ENCODE measurements at places on chromosomes 11 and 22. TPM values are rescaled to one million over a fixed set of nuclear protein-coding genes. Genes with fewer than 3 reads are reported as not detected.

The CDC45 gene
- 2.8 TPM for total RNA-seq

The CLDN5 gene
- total RNA-seq = 94.9 TPM

The PGR gene
- 0.97 TPM for total RNA-seq

The TENM4 gene
- 34.4 TPM for total RNA-seq

The TNNI2 gene
- total RNA-seq = 13.8 TPM

The TSSC4 gene
- total RNA-seq = 45.6 TPM

The XKR3 gene
- total RNA-seq = not detected

The C11orf65 gene
- not detected for total RNA-seq

The GRAP2 gene
- total RNA-seq = 0.72 TPM

The CNTN5 gene
- not detected for total RNA-seq

The COPB1 gene
- total RNA-seq = 68.6 TPM

The ANGPTL5 gene
- total RNA-seq = 0.84 TPM

The SLC22A12 gene
- not detected for total RNA-seq

The SLC22A6 gene
- total RNA-seq = not detected

The TRPM5 gene
- not detected for total RNA-seq

The TSKU gene
- total RNA-seq = 120 TPM

The MRGPRX3 gene
- not detected for total RNA-seq

The TIMP3 gene
- 256 TPM for total RNA-seq

The GLYATL1B gene
- total RNA-seq = not detected

The RGL4 gene
- not detected for total RNA-seq

The SCO2 gene
- 9.4 TPM for total RNA-seq

The CERK gene
- 49.6 TPM for total RNA-seq

The MPEG1 gene
- total RNA-seq = 2.1 TPM

The OR11H1 gene
- not detected for total RNA-seq

The KCNK4 gene
- not detected for total RNA-seq

The SERPING1 gene
- 113 TPM for total RNA-seq

The OOSP4B gene
- total RNA-seq = not detected

The CPT1A gene
- total RNA-seq = 63.8 TPM

The PHETA2 gene
- total RNA-seq = 9.9 TPM

The SLC6A5 gene
- not detected for total RNA-seq

The CCDC188 gene
- total RNA-seq = 0.16 TPM

The OR52A1 gene
- total RNA-seq = not detected

The MFRP gene
- not detected for total RNA-seq

The CATSPERZ gene
- total RNA-seq = not detected

The GPR83 gene
- not detected for total RNA-seq

The WNT7B gene
- total RNA-seq = 26.4 TPM

The LDHA gene
- total RNA-seq = 488 TPM

The CD151 gene
- 186 TPM for total RNA-seq

The SBF2 gene
- 40.6 TPM for total RNA-seq

The OR10A2 gene
- not detected for total RNA-seq

The EXPH5 gene
- total RNA-seq = 146 TPM

The SCGB2A2 gene
- 1,242 TPM for total RNA-seq

The TCN1 gene
- 0.84 TPM for total RNA-seq

The CALCA gene
- total RNA-seq = not detected

The OR51B5 gene
- not detected for total RNA-seq

The CRYBA4 gene
- total RNA-seq = not detected

The POU2F3 gene
- 101 TPM for total RNA-seq
